Fibroblast of lung (primary cell): ENCODE measurements at places on chromosomes 3 and 15.
A peak's percentile ranks its signal among the peaks of the same experiment; 100 is the strongest.

GRCh38 chr15:50500352-50500751 lies 46.1 kb downstream of the USP50 start:
- no peak for DNase-seq

DNA sequence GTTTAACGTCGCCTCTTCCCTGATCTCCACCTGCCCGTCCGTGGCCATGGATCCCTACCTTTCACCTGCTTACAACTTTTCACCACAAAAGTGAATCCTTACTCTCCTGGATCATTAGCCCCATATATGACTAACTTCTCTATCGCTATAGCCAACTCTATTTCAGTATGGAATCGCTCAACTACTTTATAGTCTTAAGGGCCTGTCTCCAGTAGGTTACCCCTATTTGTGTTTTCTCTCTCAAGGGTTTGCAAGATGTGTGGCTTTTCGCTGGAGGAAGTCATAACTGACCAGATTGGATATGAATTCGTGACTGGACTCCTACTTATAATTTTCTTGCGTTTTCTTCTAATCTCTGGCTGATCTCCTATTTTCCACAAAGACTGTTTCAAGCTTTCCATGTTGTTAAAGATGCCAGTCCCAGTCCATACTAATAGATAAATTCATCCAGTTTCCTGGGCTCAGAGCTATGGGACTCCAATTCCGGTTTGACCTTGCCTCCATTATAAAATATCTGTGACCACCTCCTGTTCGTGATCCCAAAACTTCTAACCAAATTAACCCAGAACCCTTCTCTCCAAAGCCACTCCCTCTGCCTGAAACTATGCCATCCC lies 1.3 kb upstream of the STAG1 start:
- peak; percentile 14 for DNase-seq

- DNase-seq, result no peak
Observed at GRCh38 chr15:67862750-67863441, 23.1 kb upstream of the RNU6-1 start.

GRCh38 chr3:178325330-178325729 lies 210.9 kb upstream of the KCNMB2 start:
- DNase-seq, result peak; percentile 73
